ENCODE measurements at places on chromosomes 5 and 9. TPM values are rescaled to one million over a fixed set of nuclear protein-coding genes. Genes with fewer than 3 reads are reported as not detected.

SGCD gene
- total RNA-seq: 30.4 TPM

GRCh38 chr9:87119328-87119881 lies 172.1 kb upstream of the GAS1 start:
- DNase-seq: peak; percentile 60

DNA sequence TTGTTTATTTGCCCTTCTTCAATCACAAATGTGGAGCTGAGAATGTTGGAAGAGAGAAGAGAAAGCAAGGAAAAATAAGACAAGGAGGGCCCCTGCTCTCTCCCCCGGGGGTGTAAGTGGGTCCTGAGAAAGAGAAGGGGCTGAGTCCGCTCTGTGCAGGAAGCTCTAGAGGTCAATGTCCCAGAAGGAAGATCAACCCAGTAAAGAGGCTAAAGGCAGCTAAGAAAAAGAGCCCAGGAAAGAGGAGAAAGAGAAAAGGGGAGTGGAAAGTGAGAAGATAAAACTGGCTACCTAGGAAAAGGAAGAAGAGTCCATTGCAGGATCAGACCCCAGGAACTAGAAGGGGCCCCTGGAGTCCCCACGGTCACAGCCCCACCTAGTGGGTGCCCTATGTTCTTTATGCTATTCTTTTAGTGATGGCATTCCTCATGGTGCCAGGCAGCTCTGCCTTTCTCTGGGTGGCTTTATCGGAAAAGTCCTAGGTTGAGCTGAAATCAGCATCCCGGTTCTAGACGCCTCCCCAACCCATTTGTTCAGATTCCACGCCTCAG lies 583.4 kb downstream of the ACTL7B start:
- peak; percentile 37 for DNase-seq

- no peak for DNase-seq
Measured at GRCh38 chr9:7045361-7045760, 287.6 kb downstream of the KDM4C start.

- no peak for DNase-seq
Measured at GRCh38 chr9:13675638-13676000, 396.1 kb upstream of the MPDZ start.

GRCh38 chr9:136285501-136286358 lies 18.2 kb downstream of the CCDC187 start:
- DNase-seq: no peak

DNA sequence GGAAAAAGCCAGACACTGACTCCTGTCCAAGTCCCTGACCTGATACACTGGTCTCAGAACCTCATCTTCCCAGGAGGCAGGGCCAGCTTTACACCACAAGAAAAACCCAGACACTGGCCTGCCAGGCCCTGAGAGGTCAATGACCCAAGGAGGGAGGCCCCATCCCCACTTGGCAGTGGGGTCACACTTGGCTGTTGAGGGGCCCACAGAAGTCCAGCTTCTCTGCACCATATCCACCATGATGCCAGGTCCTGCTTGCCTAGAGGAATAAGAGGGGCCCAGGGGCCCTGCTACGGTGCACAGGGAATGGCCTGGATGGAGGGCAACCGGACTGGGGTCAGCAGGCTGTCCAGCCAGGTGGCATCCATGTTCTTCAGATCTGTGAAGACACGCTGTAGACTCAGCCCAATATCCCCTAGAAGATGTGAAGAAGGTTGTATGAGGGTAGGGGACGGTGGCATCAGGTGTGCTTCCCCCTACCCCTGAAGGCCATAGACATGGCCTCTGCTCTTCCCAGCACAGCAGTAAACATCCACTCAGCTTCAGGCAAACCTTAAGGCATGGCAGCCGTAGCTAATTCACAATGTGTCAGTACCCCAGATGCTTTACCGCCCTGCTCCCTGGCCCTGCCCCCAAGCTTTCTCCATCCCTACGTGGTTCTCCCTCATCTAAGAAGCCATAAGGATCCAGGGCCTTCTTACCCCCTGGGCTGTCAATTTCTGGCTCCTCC lies 6.7 kb downstream of the IRF1 start:
- DNase-seq: peak; percentile 4

DNA sequence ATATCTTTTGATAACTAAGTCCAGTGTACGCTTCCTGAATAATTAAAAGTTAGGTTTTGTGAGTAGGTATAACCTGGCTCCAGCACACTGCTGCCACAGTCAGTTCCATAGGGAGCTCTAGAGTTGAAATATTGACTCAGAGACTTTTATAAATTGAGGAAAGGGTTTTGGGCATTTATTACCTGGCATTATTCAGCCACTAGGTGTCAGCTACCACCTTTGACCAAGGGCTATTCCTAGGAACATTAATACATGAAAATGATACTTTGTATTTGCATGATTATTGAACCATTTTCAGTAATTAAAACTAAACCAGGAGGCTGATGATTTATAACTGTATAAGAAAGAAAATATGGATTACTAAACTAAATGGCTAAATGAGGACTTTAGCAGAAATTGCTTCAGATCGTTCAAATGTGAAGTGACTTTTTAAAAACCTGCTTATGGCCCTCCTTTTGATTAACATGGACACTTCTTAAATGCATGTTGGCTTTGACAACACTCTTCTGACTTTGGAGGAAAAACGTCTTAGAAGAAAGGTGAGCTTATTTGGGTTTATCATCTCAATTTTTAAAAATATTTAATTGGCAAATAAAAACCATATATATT lies 83.0 kb downstream of the SMC2 start:
- DNase-seq: no peak

- DNase-seq: no peak
Measured at GRCh38 chr9:13446286-13446937, 166.9 kb upstream of the MPDZ start.

- no peak for DNase-seq
Measured at GRCh38 chr5:62718324-62718723, 139.7 kb downstream of the LRRC70 start.

DNA sequence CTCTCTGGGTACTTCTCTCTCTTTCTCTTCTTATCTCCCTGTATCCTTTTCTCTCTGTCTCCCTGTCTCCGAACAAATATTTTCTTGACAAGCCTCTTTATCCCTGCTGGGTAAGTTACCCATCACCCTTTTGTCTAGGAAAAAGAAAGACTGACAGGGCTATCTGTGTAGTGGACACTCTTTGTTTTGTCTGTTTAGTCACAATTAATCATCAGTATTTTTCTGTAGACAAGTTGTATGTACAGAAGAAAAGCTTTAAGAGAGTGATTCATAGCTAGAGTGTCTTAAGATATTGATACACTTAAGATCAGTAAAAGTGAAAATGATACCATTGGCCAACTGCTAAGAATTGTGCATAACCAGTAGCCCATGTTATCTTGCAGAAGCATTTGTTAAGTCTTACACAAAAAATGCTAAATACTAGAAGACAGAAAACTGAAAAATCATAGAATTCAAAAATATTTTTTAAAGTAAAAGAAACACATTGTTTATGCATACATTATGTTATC lies 1043.8 kb upstream of the EDIL3 start:
- no peak for DNase-seq
